ENCODE measurements at places on chromosomes 3 and 15.
A peak's percentile ranks its signal among the peaks of the same experiment; 100 is the strongest.

DNA sequence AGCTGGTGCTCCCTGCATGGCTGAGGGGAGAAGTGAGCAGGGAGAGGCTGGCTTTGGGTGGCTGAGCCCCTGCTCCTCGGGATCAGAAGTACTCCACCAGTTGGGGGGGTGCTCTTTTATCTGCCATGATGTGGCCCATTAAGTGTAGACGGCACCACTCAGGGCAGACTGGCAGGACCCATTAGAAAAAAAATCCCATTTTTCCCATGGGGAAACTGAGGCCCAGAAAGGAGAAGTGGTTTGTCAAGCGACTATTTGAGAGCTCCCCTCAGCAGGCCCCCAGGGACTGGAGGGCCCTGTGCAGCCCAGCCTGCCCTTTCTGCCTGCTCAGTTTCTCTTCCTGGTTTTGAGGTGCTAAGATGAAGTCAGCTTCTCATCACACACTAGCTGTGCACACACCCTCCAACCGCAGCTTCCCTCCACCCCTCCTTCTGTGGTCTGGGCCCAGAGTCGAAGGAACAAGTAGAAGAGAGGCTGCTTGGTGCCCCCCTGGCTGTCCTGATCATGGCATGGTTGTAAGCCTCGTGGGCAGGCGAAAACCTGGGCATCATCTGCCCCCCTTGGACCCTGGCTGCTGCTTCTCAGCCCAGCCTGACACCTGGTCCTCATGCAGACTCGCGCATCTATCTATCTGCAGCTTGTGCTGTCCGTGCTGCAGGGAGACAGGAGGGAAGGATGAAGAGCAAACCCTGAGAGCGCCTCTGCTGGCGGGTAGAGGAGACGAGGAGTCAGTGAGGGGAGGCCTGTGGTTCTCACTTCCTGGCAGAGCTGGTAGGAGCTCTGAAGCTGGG is 5.6 kb downstream of the CSK start:
- DNase-seq, result peak; percentile 86

DNA sequence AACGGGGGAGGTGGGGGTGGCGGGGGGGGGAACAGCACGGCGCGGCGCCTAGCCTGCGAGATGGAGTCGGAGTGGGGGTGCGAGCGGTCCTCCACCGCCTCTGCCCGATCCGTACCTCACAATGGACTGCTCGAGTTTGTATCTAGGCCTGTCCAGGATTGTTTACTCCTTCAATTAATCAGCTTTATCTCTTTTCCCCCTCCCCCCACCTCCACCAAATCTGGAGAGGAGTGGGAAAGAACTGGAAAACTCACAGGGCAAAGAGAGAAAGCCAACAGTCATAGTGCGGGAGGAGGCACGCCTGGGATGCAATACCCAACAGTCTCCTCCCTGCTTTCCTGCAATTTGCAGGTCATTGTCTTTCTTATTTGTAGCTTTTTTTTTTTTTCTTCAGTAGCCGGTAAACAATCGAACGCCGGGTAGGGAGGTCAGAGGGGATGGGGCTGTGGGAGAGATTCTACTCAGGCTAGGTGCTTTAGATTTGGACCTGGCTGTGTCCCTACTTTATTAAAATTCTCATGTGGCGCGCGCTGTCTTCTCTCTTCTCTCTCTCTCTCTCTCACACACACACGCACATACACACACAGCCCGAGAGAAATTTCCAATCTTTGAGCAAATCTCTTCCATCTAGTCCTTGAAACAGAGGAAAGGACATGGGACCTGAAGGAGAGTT is 6.9 kb upstream of the MEIS2 start:
- no peak for DNase-seq

DNA sequence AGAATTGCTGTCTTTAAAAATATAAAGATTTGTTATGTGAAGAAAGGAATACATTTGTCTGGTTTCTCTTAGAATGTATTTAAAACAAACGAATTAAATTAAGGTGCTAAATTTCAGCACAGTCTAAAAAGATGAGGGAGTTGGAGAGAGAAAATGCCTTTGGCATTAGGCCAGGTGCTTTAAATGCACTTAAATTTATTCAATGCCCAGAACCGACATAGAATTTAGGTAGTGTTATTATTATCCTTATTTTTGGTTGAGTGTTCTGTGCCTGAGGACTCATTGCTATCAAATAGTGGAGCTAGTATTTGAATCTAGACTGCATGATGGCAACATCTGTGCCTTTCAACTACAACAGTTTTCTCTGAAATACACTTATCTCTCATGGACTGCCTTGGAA is 287.5 kb downstream of the RBMS3 start:
- no peak for DNase-seq

GRCh38 chr15:101308604-101309435 is 13.8 kb upstream of the SNRPA1 start:
- DNase-seq, result no peak

DNA sequence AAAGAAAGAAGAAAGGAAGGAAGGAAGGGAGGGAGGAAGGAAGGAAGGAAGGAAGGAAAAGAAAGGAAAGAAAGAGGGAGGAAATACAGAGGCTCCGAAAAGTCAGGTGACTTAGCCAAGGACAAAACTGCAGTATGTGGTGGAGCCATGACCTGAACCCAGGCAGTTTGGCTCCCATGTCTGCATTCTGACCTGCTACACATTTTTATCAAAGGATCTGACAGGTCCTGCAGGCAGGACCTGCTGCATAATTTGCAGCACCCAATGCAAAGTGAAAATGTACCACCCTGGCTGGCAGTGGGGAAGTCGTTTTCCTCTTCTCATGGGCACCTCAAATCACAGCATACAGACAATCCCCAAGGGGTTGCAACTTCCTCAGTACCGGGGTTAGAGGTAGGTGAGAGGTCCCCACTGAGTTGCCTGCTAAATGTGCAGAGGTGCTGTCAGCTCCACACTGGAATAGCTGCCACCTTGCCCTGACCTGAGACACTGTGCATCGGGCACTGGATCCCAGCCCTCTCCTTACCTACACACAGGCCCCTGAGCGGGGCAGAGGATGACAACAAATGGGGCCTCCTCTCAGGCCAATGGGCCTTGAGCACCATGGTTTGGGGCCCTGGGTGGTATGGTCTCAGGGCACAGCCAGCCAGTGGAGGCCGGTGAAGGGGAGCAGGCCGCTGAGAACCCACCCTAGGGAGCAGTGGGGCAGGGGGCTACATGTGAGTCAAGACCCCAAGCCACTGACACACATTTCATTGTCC is 175.1 kb downstream of the SHQ1 start:
- DNase-seq, result no peak
